ENCODE measurements at places on chromosomes 5 and 9.

DNA sequence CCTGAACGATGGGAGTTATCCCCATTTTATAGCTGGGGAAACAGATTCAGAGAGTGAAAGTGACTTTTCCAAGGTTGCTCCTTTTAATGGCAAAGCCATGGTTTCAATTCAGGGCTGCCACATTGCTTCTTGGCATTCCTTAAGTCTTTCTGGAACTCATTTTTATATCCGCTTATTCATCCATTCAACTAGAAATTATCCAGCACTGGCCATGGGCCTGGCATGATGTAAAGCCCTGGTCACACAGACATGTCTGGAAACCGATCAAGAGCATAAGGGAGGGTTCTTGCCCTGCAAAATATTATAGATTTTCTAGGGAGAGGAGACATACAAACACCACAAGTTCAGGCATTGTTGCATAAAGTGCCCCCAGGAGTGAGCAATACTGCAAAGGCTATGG lies 43.0 kb upstream of the COL15A1 start:
- DNase-seq, result no peak

GRCh38 chr5:174793684-174794328 lies 69.4 kb downstream of the MSX2 start:
- peak; percentile 86 for DNase-seq

DNA sequence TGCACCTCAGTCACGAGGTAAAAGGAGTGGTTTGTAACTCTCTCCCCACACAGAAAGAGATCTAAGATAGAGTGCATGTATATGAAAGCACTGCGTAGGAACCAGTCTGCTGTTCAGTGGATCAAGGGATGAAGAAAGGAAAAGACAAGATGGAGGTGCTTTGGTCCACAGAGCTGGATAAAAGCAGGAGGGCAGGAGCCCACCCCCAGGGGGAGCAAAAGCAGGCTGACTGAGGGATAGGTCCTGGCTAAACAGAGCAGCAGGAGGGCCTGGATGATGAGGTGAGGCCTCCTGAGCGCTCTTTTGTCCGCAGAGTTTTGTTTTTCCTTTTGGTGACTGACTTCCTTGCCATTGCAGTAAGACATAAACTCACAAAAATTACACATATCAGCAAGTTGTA lies 293.5 kb upstream of the C9orf72 start:
- DNase-seq, result peak; percentile 21

GRCh38 chr9:9002826-9003583 lies 1203.4 kb upstream of the DMAC1 start:
- peak; percentile 16 for DNase-seq

DNA sequence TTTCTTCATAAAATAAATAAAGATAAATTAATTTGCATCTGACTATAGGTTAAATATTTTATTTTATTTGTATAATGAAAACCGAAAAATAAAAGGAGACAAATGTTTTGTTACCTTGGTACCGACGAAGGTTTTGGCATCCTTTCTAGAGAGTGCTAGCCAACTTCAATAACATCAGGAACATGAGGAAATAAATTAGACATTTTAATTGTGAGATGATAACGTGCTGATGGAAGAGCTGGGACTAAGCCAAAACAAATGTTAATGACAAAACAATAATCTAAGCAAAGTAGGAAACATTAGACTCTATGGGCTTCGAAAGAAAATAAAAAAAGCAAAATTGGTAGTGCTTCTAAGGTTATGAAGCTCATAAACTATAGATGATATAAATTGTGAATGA lies 201.0 kb downstream of the IRX2 start:
- no peak for DNase-seq

DNA sequence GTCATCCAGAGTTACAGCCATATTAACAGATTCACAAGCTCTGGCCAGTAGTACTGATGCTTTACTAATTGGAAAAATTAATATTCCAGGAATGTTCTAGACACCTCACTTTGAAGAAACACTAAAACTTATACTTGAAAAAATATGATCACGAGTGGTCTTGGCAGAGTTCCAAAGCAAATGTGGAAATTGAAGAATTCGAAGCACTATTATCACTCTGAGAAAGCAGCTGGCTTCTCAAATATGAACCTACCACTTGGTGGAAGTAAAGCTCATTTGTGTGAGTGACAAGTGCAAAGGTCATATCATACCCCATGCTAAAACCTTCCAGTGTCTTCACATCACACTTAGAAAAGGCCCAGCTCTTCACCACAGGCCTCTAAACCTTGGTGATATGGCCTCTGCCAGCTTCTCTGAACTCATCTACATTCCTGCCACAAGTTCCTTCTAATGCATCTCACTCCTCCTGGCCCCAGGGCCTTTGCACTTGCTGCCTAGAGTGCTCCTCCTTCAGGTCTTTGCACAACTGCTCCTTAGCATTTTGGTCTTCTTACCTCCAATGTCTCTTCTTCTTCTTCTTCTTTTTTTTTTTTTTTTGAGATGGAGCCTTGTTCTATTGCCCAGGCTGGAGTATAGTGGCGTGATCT lies 175.7 kb upstream of the SMIM23 start:
- no peak for DNase-seq

DNA sequence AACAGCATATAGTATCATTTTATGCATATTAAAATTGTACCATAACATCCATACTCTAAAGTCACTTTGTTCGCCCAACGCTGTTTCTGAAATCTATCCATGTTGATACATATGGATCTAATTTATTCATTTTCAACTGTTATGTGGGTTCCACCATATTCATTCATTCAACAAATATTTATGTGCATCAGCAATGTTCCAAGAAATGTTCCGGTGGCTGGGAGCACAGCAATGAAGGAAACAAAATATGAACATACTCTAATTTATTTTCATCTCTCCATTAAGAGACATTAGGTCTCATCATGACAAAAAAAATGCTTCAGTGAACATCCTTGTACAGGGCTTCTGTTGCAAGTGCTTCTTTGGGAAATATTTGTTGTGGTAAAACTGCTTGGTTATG lies 75.4 kb downstream of the MARCHF3 start:
- DNase-seq, result no peak

DNA sequence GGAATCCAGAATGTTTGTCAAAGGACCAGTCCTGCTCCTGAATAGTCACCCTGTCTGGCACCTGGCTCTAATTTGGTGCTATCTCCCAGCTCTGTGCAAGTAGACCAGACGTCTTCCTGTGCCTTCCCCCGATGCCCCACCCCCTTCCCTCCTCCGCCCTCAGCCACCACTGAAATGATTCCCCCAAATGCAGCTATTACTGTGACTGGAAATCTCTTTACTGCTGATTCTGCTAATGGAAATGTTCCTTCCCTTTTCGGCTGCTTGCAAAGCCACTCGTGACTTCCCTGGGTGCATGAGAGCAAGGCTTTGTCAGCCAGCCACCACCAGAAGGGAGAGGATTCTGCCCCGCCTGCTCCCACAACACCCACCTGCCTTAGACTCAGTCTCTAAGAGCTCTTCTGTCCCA lies 11.4 kb downstream of the ASTN2 start:
- DNase-seq, result no peak

- DNase-seq, result no peak
Observed at GRCh38 chr5:143448518-143448917, 45.0 kb upstream of the NR3C1 start.

- DNase-seq, result no peak
Observed at GRCh38 chr5:65262649-65263059, 219.1 kb downstream of the ADAMTS6 start.

- DNase-seq, result no peak
Observed at GRCh38 chr5:78589923-78590322, 58.6 kb downstream of the LHFPL2 start.

DNA sequence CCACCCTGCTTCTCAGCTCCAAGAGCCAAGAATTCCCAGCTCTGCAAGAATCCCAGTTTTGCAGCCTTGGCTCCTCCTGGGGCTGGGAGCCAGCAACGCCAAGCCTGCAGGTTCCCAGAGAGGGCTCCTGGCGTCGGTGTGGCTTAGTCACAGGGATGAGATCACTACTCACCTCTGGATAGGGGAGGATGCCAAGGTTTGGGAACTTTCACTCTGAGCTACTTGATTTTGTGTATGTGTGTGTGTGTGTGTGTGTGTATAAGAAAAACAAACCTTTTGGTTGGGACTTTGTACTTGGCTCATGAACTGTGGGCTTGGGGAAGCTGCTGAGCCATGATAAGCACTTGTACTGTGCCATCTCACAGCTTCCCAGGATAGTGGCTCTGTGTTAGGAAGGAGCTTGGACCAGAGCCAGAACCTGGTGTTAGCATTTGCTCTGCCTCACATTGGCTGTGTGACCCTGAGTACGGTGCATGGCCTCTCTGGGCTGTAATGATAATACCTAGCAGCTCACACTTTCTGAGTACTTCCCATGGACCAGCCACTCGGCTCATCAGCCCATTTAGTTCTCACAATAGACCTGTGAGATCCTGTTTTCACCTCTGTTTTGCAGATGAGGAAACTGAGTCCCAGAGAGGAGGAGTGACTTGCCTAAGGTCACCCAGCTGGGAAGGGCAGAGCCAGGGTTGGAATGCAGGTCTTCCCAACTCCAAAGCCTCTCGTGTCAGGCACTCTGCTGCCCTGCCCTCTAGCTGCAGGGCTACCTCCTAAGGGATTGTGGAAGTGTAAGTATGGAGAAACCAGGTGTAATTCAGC lies 41.4 kb upstream of the DAB2IP start:
- DNase-seq, result no peak

- peak; percentile 11 for DNase-seq
Observed at GRCh38 chr9:136185066-136185465, 19.9 kb downstream of the LHX3 start.

DNA sequence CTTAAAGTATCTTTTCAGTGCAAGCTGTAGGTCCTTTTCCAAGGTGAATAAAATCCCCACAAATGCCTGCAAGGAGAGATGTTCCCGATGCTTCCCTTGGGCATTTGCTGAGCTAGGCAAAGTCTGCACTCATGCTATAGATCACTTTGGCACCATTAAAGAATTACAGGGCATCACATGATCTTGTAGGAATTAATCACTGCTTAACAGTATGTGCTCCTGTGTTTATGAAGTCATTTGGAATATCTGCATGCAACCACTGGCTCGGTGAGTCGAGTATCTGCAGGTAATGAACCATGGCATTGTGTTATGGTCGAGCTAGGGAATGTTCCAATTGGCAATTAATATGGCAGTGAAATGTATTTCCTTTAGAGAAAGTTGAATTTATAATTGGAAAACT lies 615.1 kb downstream of the TLE1 start:
- no peak for DNase-seq

- no peak for DNase-seq
Observed at GRCh38 chr5:137022725-137023124, 476.4 kb downstream of the SPOCK1 start.

DNA sequence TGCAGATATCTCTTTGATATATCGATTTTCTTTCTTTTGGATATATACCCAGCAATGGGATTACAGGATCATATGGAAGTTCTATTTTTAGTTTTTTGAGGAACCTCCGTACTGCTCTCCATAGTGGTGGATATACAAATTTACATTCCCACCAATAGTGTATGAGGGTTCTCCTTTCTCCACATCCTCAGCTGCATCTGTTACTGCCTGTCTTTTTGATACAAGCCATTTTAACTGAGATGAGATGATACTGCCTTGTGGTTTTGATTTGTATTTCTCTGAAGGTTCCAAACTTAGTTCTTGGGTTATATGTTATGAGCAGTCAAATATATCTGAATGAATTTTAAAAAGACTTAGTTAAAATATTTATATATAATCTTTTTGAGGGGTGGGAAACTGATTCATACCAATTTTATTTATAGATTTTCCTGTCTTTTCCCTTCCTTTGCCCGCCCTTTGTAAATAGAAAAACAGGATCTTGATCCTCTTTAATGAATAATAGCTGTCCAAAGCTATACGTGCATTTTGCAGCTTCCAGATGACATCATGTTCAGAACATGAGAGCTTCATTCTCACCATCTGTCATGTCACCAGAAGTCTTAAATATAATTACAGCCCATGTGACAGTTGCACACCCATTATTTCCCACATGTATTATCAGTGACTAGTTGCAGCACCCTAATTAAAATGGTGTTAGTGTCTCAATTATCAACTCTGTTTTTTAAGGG lies 6.2 kb upstream of the ARHGEF28 start:
- no peak for DNase-seq

DNA sequence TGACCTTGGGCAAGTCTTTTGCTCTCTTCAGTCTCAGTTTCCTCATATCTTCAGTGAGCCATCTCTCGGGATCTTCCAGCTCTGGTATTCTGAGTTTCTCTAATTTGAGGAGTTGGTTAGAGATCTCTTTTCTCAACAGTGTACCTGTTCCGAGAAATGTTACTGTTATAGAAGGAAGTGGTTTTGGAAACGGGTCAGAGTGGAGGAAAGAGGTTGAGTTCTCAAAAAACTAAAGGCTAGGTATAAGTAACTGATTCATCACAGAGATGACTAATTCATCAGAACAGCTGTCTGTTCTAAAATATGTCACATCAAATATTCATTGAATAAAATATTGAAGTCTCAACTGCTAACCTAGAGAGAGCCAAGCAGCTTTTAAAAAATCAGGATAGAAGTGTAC lies 106.6 kb downstream of the PALM2AKAP2 start:
- no peak for DNase-seq

DNA sequence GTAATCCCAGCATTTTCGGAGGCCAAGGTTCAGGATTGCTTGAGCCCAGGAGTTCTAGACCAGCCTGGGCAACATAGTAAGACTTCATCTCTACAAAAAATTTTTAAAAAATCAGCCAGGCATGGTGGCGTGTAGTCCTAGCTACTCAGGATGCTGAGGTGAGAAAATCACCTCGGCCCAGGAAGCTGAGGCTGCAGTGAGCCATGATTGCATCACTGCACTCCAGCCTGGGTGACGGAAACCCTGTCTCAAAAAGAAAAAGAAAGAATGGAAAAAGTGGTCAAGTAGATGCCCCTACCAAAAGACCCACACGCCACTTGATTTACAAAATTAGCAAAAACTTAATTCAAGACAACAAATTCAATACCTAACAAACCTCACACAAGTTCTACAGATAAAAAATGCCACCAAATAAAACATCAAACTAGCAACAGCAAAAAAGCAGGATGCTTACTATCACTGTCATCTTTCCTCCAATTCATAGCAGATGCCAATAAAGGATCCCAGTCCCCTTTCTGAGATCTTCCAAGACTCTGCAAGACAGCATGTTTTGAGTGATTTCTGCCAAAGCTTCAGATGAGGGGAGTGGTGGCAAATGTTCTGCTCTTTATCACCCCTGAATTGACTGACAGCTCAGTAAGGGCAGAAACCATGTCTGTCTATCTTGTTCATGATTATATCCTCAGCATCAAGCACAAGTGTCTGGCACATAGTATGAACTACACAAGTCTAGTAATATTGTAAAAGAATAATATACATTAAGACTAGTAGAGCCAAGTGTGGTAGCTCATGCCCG lies 34.2 kb upstream of the TESK1 start:
- DNase-seq, result no peak

All from WTC11 (cell line).